ENCODE measurements at places on chromosomes 1 and 21. TPM values are rescaled to one million over a fixed set of nuclear protein-coding genes. Genes with fewer than 3 reads are reported as not detected.

GRCh38 chr1:48017716-48018115 is 20.5 kb upstream of the TRABD2B start:
- peak; percentile 97 for DNase-seq

AGO1 gene
- 16.4 TPM for total RNA-seq

- DNase-seq = no peak
Measured at GRCh38 chr1:180211156-180211859, 18.8 kb upstream of the LHX4 start.

DNA sequence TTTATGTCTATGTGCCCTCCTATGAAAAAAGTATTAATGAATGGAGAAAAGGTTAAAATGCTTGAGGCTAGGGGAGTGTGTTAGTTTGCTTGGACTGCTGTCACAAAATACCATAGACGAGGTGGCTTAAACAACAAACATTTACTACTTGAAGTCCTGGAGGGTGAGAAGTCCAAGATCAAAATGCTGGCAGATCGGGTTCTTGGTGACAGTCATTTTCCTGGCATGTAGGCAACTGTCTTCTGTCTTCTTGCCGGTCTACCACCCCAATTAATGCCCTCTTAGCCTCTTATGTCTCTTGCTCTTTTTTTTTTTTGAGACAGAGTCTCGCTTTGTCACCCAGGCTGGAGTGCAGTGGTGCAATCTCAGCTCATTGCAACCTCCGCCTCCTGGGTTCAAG is 15.0 kb downstream of the ARID1A start:
- no peak for DNase-seq

TNNT2 gene
- total RNA-seq = 3.5 TPM
